Hindlimb muscle (tissue), 1 donor: ENCODE measurements at places on chromosomes 3 and 15. TPM values are rescaled to one million over a fixed set of nuclear protein-coding genes. Genes with fewer than 3 reads are reported as not detected.

DNA sequence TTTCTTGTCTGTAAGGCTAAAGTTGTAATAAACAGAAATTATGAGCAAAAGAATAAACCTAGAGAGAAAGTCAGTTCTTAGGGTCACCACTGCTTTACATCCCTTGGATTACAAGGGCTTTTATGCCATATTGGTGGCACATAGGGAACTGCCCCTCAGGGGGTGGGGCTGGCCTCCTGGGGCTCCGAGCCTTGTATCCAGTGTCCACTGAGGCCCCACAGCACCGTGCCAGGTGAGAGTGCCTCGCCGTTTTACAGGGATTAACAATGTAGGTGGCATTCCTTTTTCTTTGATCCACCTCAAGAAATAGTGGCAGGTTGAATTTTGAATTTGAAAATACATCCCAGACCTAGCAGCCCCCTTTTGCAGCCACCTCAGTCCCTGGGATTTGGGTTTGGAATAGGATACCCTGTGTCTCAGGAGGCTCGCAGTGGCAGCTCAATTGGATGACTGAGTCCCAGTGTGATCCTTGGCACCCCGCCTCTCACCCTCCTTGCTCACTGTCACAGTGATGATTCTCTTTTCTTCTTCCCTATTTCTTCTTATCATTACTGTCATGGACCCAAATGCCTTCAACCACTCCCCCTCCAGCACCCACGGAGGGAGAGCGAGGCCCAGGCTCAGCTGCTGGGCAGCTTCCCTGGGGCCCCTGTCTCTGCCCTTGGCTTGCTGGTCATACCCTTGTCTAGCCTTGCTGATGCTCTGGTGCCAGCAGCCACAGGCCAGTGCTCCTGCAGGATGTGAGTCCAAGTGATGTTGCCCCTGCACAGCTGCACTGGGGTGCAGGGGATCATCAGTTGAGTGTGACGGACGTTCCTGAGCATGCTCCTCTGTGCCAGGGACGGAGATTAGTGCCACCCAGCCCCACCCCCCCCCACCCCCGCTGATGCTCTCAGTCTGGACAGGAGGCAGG is 137.9 kb downstream of the DNAJB8 start:
- no peak for DNase-seq

Gene USP50
- polyA plus RNA-seq, result 0.57 TPM

Gene SORD
- polyA plus RNA-seq, result 7.7 TPM

- no peak for DNase-seq
These were observed 22.0 kb upstream of the ALPK3 start for GRCh38 chr15:84795186-84795585.

DNA sequence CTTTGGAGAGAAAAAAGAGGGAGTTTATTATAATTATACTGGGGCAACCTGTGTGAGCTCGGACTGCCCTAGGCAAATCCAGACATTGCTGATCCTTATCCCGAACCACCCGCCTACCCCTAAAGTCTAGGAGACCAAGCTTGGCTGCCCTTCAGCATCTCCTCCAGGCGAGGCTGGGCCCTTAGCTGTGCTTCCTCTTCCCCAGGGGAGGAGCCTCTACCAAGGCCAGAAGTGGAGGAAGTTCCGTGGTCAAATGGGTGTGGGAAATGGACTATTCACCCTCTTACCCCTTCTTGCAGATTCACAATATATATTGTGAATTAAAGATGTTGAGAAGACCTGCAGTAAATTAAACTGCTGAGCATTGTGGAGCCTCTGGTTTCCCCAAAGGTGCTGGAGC is 158.3 kb upstream of the HES1 start:
- DNase-seq, result no peak

GRCh38 chr3:13332158-13332557 is 88.0 kb downstream of the NUP210 start:
- no peak for DNase-seq

Gene TMEM41A
- 18.3 TPM for polyA plus RNA-seq

DNA sequence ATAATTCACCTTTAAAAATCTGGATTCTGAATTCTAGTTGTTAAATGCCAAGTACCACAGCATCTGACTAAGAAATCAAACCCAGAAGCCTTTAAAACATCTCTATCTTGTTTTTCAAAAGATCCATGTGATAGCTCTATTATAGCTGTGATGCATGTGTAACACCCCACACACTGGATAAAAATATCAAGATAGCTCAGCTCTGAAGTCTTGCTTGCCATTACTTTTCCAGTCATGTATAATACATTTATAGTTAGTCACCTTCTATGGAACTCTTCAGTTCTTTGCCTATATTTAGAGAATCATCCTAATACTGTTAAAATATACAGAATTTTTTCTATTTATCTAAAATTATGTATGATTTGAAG is 11.6 kb downstream of the ARPP19 start:
- DNase-seq, result no peak

GRCh38 chr15:78673476-78673875 is 32.5 kb upstream of the CHRNB4 start:
- DNase-seq, result peak; percentile 26

Gene SNX22
- 0.97 TPM for polyA plus RNA-seq

Gene RARRES1
- polyA plus RNA-seq, result 3.3 TPM

- DNase-seq, result no peak
These were observed 11.3 kb downstream of the NR2F2 start for GRCh38 chr15:96341513-96342405.

DNA sequence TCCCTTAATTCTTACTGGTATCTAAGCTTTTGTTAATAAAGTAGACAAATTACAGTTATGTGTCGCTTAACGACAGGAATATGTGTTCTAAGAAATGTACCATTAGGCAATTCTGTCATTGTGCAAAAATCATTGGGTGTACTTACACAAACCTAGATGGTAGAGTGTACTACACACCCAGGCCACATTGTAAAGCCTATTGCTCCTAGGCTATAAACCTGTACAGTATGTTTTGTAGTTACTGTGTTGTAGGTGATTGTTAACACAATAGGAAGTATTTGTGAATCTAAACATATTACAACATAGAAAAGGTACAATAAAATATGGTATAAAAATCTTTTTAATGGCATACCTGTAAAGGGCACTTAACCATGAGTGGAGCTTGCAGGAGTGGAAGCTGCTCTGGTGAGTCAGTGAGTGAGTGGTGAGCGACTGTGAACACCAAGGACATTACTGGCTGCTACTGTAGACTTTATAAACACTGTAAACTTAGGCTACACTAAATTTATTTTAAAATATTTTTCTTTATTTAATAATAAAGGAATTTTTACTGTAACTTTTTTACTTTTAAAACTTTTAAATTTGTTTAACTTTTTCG is 47.4 kb downstream of the FSIP1 start:
- DNase-seq, result no peak

Gene CKMT1B
- polyA plus RNA-seq, result not detected

DNA sequence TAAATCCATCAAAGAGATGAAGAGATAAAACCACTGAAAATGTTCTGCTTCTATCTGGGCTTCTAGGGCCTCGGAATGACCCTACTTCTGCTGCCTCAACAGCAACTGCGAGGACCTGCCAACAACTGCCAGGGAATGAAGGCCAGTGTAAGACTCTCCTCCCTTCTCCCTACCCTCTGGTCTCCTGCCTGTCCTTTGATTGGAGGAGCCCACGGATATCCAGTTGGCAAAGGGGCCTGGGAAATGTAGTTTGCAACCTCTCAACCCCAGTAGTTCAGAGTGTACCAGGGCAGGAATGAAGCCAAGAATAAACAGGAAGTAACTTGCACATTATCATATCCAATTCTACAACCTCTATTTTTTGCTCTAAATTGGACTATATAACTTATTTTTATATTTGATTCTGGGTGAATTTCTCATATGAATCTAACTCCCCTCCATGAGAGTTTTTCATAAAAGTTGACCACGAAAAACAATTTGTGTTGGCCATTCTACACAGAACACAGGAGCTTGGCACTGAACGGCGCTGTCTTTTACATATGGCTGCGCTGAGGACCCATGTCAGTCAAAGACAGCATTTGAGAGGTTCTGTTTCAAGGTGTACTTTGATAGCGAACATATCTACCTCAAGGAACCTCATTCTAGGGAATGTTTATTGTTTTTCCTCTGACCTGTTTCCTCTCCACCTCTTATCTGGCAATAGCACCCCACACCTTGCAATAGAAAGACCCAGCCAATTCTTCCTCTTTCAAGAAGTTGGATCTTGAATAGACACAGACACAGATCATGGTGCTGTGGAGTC is 91.1 kb upstream of the RNF7 start:
- DNase-seq, result peak; percentile 18

GRCh38 chr3:194387926-194388418 is 11.1 kb downstream of the GP5 start:
- no peak for DNase-seq

DNA sequence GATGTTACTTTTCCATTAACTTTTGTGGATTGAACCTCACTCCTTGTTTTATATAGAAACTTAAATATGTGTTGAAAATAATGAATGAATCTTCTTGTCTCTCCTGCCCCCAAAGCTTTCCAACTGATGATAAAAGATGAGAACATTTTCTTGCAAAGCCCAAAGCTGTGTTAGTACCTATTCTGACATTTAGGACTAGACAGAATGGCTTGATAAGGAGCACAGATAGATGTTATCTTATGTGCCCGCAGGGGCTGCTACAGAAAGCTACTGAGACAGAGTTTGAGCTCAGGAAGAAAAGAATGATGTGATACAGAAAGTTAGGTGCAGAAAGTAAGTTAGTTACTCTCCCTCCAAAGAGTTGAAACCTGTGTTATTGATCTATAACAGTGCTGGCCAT is 109.4 kb upstream of the ATP11B start:
- DNase-seq, result no peak

Gene CAMK2N2
- polyA plus RNA-seq, result not detected

DNA sequence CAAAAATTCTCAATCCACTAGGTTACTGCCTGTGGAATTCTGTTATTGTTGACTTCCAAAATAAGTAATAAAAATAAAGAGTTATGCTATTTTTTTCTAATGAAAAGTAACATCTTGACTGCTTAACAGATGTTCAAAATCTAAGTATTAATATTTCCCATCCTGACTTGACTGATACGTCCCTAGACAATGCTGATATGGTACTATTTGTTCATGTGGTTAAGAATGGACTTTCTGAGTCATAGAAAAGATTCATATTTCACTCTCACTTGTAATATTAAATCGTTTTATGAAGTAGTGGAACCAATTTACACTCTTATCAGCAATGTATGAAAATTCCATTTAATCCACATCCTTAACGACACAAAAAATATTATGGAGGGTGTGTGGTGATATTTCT is 104.8 kb upstream of the PLSCR5 start:
- no peak for DNase-seq

DNA sequence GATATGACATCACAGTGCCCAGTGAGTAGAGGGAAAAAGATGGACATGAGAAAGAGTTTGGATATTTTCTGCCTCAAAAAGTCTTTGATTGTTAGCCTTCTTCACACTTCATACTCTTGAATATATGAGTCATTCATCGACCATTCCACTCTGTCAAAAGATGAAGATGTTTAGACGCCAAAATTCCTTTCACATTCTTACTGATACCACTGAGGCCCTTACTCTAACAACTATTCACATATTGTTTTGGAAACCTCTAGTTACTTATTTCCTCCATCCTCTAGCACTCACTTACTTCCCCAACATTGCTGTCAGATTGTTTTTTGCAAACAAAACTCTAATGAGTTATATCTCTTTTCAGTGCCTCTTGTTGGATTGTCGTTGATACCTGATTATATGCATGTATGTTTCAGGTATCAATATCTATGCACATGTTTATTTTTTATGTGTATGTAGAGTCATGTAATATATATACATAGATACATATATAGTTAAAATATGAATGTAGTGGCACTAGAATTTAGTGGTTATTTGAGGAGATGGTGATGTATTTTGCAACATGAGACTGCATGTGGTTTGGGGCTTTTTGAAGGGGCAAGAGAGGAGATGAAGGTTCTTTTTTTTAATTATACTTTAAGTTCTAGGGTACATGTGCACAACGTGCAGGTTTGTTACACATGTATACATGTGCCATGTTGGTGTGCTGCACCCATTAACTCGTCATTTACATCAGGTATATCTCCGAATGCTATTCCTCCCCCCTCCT is 40.0 kb upstream of the OR5H6 start:
- DNase-seq, result no peak

DNA sequence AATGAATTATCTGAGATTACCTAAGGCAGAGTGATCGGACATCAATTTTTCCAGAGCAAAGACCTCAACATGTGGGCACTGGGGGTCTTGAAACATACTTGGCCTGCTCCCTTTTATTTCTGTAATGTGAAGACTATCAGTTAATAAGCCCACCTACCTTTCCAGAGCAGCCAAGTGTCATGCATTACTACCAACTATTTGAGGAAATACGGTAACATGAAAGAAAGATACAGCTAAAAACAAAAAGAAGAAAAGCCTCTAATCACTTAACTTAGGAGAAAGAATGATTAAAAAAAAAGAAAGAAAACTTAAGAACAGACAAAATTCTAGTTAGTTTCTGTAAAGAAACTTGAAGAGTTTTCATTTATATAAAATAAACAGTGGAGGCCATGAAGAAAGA is 73.9 kb downstream of the BTLA start:
- no peak for DNase-seq

DNA sequence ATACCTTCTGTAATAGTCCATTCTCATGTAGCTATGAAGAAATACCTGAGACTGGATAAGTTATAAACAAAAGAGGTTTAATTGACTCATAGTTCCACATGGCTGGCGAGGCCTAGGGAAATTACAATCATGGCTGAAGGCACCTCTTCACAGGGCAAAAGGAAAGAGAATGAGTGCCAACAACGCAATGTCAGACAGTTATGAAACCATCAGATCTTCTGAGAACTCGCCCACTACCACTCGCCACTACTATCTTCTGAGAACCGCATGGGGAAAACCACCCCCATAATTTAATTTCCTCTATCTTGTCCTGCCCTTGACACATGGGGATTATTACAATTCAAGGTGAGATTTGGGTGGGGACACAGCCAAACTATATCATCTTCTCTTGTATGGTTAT is 406.8 kb upstream of the CBLB start:
- no peak for DNase-seq

- DNase-seq, result no peak
These were observed 9.8 kb downstream of the NR2F2 start for GRCh38 chr15:96340348-96340597.

DNA sequence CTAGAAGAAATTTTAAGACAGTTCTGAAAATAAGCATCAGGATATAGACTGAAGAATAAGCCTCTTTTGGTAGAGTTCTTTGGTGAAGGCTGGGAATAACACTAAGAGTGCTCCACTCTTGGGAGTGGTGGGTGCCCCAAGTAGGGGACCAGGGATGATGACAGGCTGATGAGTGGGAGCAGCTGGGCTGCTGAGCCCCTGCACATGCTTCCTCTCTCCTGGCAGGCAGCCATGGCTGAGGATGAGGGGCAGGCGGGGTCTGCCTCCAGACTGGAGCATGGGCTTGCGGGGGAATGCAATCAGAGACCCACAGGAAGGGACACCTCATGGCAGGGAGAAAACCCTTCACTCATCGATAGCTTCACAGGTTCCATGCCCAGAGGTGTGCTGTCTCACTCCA is 72.6 kb upstream of the RORA start:
- no peak for DNase-seq

GRCh38 chr3:13608969-13609725 is 60.2 kb downstream of the FBLN2 start:
- no peak for DNase-seq

Gene LRRC3B
- polyA plus RNA-seq, result 14.1 TPM
